ENCODE measurements at places on chromosomes 5 and 9.

DNA sequence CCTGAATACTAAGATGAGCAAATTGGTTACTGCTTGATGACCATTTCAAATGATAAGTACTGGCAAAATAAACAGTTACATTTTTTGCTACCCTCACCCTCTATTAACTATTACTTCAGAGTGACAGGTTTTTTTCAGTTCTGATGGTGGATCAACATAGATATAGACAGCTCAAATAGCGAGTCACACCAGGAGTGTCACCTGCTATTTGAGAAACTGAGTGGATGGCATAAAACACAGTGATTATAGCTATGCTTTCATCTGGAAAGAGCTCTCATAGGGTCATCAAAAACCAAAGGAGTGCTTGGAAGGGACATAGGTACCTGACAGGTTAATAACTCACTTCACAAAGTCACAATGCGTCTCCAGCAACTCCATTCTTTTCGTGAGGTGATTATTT is 244.5 kb upstream of the C9orf72 start:
- no peak for DNase-seq

GRCh38 chr9:107455425-107456135 is 34.0 kb downstream of the KLF4 start:
- DNase-seq: no peak

GRCh38 chr5:36691696-36692371 is 85.4 kb downstream of the SLC1A3 start:
- DNase-seq: no peak

DNA sequence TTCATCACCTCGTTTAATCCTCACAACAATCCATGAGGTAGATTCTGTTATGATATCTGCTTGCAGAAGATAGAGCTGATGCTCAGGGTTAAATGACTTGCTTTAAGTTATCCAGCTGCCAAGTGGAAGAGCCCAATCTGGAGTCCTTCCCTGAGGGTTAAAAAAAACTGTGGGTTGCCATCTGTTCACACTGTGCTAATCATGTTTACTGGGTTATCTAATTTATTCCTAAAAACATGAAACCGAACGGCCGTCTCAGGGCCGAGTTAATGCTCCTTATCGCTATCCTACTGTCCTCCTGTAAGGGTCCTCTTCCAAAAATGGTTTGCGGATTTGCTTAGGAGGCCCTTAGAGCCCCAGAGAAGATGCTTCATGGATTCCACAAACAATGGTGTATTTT is 153.3 kb downstream of the YIPF5 start:
- DNase-seq: no peak

- DNase-seq: no peak
These were observed 355.4 kb upstream of the WWC1 start for GRCh38 chr5:167936022-167936421.

DNA sequence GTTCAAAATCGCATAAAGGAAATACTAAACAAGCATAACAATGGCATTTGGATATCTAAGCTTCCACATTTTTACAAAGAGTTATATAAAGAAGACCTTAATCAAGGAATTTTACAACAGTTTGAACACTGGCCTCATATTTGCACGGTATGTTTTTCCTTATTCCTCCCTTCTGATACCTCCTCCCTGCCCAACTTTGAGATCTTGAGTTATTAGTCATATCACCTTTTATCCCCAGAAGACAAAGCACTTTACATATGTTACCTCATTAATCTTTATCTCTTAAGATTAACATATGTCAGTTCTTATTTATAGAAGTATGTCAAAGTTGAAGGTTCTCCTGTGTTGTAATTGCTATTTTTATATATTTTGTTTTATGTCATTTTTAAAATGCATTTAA is 29.8 kb downstream of the TDRD7 start:
- DNase-seq: no peak

GRCh38 chr9:130845901-130846481 is 10.9 kb downstream of the ABL1 start:
- DNase-seq: no peak

DNA sequence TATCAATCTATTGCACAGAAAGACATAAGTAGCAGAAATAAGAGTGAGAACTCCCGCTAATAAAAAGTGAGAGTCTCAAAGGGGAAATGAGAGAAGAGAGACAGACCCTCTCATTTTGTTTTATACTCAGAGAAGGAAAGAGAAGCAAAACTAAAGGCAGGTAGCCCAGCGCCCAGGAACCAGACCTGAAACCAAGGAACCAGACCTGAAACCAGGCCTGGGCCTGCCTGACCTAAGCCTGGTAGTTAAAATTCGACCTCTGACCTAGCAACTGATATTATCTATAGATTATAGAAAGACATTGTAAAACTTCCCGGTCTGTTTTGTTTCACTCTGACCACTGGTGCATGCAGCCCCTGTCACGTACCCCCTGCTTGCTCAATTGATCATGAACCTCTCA is 134.5 kb upstream of the SEMA6A start:
- no peak for DNase-seq

DNA sequence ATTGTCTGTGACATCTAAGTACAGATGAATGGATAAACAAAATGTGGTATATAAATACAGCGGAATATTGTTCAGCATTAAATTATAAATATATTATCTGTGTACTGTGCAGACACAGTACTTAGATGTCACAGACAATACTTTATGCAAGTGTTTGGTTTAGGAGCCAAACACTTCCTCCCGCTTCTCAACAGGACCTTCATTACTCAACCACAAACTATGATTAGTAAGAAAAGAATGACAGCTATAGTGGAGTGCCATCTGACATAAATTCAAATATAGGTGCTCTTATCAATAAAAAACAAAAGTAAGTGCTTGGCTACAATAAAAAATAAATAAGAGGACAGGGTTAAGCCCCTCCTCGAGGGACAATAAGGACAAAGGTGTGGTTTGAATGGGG is 38.9 kb upstream of the STX17 start:
- no peak for DNase-seq

DNA sequence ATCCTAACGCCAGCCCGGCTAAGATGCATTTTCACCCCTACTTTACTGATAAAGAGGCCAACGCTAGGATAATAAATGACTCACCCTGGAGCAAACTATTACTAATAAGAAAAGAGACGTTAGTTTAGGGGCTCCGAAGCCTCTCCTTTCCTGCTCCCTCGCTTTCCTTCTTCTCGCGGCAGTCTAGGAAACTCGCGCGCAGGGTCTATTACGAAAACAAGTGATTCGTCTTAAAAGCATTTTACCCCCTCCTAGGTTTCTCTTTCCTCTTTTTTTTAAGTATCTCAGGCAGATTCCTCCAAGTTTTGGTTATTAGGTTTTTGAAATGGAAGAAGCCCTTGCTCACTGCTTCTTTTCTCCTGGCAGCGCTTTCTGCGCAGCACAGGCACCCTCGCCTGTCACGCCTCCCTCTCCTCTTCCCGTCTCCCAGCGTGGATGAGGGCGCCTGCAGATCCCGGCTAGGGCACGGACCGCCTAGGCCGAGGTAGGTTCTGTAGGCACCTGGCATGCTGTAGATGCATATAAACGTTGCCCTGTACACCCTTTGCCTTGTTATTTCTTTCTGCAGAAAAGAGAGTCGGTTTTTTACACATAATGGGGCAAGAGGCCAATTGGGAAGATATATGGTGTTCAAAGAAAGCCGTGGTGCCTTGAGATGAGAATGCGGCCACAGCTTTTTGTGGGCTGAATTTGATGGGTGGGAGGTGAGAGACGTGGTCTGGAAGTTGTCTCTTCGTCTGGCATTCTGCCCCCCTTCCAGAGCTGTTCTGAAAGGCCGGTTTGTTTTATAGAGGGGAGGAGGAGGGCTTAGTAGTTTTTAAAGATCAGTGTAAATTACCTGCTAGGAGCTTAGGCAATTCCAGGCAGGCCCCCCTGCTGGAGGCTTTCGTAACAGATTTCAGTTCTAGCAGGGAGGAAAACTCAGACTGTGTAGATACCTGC is 983 bp downstream of the GCNT1 start:
- no peak for DNase-seq

DNA sequence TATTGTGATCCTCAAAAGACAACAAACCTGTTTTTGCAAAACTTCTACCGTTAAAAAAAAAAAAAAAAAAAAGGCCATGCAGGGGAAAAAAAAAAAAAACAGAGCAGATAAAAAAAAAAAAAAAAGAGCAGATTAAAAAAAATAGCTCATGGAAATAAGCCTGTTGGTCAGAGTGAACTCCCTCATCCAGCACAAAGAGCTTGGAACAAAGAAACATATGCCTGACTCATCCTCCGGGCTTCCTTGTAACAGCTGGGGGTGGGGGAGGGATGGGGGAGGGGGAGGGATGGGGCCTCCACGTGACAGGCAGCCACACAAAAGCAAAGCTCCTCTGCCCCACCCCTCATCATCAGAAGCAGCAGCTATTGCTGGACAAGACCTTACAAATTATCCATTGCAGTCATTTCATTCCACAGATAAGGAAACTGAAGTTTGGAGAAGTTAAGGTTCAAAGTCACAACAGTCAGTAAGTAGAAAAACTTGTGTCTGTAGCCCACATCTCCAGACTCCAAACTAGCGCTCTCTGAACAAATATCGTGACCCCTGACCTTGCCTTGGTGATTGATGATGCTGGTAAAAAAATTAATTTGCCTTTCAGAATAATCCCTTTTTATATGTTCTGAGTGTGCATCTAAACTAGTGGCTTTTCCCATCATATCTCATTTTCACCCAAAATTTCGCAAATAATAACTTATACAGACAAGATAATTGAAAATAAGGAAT is 38.9 kb downstream of the SLC35D2 start:
- DNase-seq: peak; percentile 87

DNA sequence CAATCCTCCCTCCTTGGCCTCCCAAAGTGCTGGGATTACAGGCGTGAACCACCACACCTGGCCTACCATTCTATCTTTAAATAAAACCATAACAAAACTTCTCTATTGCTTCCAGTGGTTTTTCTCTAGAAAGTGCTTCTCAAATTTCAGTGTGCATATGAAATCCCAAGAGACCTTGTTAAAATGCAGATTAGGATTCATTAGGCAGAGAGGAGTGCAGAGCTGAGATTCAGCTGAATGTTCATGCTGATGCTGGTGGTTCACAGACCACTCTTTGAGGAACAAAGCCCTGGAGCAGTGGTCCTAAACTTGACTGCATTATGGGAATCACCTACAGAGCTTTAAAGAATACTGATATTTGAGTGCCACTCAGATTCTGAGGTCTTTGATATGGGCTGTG is 28.2 kb downstream of the CARD6 start:
- no peak for DNase-seq

DNA sequence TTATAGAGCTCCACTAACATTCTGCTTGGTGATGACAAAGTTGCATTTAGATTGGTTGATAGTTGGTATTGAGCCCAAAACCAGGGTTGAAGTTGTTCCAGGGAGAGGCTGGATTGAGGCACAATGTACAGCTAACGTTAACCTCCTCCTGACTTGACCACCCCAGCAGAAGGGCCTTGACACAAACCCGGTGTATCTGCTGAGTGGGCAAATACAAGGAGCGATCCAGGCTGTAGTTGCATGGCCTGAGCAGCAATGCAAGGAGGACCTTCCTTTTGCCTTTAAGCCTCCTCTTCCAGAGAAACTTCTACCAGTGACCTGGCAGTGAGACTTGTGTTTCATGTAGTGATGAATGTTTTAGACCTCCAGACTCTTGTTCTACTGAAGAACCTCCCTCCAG is 66.2 kb upstream of the GAS1 start:
- no peak for DNase-seq

- no peak for DNase-seq
These were observed 12.6 kb downstream of the JAK2 start for GRCh38 chr9:4997631-4998030.

- no peak for DNase-seq
These were observed 110.3 kb upstream of the TARS1 start for GRCh38 chr5:33330426-33330825.

DNA sequence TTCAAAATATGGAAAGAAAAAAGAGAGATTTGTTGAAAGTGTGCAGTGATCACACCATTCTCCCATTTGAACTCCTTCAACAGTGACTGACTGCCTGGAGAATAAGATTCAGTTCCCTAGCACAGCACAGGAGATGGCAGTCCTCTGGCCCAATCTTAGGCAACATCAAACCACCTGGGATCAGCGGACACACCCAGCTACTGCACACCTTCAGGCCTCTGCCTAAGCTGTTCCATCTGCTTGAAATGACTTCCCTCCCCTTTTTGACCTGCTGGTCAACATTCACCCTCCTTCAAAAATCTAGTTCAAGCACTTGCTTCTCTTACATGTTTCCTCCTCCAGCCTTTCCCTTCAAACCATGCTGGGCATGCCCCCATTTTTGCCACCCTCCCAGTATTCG is 4.5 kb downstream of the MAPK9 start:
- no peak for DNase-seq

GRCh38 chr9:13556656-13557055 is 277.2 kb upstream of the MPDZ start:
- DNase-seq: no peak

- DNase-seq: no peak
These were observed 56.8 kb downstream of the PUM3 start for GRCh38 chr9:2787065-2787464.

DNA sequence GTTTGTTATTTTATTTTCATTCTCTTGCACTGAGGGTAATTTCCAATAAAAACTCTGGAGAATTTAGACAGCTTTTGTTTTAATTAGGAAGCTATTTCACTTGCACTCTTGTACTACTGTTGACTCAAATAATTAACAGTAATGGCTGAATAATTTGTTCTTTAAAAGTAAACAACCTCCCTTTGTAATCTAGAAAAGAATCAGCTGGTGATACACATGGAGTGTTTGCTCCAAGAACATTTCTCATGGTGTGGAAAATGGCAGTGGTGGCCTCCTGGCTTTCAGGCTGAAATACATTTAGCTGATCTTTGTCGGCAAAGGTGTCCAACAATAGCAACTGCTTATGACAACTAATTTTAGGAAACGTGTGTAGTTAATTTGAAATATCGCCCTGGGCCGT is 129.4 kb downstream of the C9orf152 start:
- DNase-seq: no peak

- no peak for DNase-seq
These were observed 2.5 kb downstream of the SH3TC2 start for GRCh38 chr5:149060325-149060724.

Data from epithelial cell of proximal tubule (primary cell).